ENCODE measurements at places on chromosomes 5 and 9. TPM values are rescaled to one million over a fixed set of nuclear protein-coding genes. Genes with fewer than 3 reads are reported as not detected.
A peak's percentile ranks its signal among the peaks of the same experiment; 100 is the strongest.

- DNase-seq, result no peak
Measured at GRCh38 chr9:16928179-16928945, 57.9 kb upstream of the BNC2 start.

- DNase-seq, result no peak
Measured at GRCh38 chr5:17154211-17154996, 63.0 kb upstream of the BASP1 start.

GRCh38 chr5:149561848-149562247 is 10.6 kb upstream of the CSNK1A1 start:
- no peak for DNase-seq

DNA sequence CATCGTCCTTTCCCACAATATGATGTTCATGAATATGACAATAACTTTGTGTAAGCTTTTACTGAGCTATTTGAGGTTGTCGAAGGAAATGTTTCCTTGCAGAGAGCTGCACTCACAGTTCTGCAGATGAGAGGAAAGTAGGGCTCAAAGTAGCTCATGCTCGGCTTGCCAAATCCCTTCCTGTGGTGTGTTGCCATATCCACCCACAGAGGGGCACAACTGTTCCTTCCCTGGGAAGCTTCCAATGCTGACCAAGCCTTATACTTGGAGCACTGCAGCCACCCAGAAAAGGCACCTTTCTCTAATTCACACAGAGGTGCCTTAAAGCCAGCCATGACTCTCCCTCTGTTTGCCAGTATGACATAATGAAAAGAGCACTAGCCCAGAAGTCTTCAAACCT is 390.3 kb downstream of the CAAP1 start:
- no peak for DNase-seq

DNA sequence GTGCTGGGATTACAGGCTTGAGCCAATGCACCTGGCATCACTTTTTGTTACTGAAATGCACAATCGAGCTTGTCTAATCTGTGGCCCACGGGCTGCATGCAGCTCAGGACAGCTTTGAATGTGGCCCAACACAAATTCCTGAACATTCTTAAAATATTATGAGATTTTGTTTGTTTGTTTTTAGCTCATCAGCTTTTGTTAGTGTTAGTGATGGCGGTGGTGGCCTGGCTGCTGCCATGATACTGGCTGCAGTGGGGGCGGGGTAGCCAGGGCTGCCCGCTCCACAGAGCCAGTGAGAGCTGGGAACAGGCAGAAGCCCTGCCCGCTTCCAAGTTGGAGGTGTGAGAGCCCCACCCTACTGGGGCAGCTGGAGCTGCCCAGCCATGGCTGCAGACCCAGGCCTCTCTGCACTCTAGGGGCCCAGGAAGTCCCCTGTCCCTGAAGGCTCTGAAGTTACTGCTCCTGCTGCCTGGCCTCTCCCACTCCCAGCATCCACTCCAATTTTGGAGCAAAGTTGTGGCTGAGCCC is 76.6 kb upstream of the SHB start:
- no peak for DNase-seq

DNA sequence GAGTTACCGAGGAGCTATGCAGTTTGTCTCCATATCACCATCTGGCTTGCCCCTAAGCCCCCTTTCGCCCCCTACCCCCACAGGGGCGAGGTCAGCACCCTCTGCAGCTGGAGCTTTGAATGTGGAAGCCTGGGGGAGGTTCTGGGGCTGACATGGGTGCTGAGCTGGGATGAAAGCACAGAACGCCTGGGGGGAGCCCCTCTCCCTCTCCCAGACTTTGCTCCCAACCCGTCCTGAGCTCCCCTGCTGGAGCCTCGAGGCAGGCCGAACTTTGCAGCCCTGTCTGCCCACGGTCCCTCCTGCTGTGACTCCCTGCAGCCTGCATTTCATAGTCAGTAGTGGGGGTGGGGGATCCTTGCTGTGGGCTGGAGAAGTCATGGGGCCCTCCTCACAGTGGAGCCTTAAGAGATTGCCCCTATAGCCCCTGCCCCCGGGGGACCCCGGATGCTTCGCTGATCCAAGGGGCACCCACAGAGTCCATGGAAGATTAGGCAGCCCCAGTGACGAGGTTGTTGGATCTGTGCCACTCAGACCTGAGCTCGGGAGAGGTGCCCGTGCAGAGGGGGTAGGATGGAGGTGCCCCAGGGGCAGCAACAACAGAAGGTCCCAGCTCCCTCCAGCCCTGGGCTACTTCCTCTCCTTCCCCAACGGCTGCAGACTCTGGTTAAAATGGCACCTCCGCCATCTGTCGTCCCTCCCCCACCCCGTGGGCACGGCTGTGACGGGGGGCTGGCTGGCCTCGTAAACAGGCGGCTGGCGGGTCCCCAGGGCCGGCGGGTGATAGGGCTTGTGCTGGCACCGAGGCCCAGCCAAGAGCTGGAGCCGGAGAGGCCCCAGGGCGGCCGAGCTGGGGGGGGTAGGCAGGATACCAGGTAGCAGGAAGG is 162.0 kb downstream of the C9orf50 start:
- peak; percentile 60 for DNase-seq

DNA sequence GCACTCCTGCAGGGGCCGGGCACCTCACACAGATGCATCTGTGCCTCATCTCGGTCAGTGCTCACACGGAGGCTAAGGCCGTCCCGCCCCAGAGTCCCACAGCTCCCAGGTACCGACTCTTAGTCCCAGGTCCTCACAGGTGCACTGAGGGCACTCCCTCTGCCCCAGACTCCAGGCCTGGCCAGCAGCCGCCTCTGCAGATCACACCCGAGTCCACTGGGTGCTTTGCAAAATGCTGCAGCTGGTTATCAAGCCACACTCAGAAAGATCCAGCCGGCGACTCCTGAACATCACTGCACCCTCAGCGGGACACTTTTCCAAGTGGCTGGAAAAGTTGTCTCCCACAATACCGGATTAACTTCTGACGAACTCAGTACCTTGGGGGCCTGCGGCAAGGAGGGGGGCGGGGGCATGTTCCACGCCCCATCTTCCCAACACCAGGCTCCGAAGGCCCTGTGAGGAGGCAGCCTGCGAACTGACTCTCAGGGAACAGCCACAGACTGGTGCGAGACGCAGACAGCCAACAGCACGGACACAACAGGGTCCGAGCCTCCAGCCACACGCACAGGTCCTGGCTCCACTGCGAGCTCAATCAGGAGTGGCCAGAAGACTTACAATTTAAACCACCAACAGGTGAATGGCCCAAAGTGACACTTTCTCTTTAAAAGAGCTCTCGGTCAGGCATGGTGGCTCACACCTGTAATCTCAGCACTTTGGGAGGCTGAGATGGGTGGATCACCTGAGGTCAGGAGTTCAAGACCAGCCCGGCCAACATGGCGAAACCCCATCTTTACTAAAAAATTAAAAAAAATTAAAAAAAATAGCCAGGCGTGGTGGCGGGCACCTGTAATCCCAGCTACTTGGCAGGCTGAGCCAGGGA is 4.0 kb downstream of the BRD3 start:
- DNase-seq, result no peak

DNA sequence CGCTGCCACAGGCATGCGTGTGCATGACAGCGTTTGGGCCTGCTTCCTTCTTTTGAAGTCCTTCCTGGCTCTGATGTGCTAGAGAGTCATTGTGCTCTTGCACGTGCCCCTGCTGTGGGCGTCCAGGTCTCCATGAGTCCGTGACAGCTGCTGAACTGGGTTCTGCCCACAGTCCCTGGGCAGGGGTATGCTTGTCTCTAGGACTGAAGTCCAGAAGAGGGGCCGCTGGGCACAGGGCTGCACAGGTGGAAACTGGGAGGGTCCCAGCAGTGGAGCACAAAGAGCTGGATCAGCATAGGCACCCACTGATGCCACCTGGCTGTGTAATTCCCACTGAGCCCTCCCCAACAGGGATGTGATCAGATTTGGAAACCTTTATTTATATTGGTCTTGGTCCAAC is 169.4 kb downstream of the IRX2 start:
- DNase-seq, result no peak

The PLPP7 gene
- 0.65 TPM for total RNA-seq

The CCNI2 gene
- total RNA-seq, result 12.4 TPM

The DEPDC1B gene
- 27.1 TPM for total RNA-seq

DNA sequence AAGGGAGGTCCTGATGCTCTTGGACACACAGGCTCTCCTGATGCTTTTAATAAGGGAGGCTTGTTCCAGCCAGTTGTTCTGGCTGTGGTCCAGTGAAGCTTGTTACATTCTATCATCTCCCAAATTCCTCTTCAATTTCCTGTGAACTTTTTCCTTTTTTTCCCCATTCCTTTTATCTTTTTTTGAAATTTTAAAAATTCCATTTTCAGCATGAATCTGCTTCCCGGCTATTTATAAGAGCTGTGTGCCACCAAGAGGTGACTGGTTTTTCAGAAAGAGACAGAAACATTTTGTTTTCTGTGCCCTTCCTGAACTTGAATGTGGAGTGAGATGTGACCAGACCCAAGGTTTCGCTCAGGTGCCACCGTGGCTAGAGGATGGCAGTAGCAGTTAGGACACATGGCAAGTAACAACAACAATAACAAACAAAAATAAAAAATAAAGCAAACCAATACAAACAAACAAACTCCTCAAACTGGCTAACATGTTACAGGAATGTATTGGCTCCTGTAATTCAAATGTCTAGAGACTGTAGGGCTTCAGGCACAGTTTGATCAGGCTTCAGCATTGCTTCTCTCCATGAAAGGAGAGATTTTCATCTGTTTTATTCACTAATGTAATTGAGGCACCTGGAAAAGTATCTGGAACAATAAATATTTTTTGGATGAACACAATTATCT is 121.1 kb downstream of the BOD1 start:
- no peak for DNase-seq

The RNF38 gene
- total RNA-seq, result 55.5 TPM

DNA sequence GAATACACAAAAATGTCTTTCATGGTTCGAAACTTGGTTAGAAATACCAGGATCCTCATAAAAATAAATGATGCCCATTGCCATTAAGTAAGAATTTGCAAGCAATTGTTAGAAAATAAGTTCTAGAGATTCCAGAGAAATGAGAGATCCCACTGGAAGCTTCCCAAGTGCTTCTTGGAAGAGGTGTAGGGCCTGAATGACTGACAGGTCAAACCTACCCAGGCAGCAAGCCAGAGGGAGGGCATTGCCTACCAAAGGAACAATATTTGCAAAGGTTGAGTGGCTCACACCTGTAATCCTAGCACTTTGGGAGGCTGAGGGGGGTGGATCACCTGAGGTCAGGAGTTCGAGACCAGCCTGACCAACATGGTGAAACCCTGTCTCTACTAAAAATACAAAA is 777.0 kb upstream of the WWC1 start:
- DNase-seq, result no peak

The SOHLH1 gene
- total RNA-seq, result not detected

GRCh38 chr9:94445863-94446262 is 109.0 kb upstream of the PCAT7 start:
- DNase-seq, result no peak

The OR13F1 gene
- not detected for total RNA-seq

DNA sequence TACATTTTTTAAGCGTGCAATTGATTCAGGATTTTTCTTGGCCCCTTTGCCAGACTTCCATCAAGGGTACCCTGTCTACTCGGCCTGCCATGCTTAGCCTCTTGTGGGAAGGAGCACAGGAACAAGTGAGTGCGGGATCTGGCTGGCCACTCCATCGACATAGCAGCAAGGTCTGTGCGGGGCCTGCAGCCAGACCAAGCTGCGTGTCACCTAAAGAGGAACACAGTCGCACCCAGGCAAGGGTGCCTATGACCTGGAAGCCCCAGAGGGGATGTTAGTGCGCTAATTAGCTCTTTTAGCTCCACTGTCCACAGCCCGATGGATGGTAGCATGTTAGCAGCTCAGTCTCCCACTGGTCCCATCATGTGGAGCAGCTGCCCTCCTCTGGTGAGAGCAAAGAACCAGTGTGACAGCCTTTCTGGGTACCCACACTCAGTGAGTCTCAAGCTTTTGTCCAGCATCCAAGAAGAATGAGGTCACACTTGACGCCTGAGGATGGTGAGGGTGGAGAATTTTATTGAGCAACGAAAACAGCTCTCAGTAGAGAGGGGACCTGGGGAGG is 38.7 kb downstream of the FTMT start:
- DNase-seq, result no peak

DNA sequence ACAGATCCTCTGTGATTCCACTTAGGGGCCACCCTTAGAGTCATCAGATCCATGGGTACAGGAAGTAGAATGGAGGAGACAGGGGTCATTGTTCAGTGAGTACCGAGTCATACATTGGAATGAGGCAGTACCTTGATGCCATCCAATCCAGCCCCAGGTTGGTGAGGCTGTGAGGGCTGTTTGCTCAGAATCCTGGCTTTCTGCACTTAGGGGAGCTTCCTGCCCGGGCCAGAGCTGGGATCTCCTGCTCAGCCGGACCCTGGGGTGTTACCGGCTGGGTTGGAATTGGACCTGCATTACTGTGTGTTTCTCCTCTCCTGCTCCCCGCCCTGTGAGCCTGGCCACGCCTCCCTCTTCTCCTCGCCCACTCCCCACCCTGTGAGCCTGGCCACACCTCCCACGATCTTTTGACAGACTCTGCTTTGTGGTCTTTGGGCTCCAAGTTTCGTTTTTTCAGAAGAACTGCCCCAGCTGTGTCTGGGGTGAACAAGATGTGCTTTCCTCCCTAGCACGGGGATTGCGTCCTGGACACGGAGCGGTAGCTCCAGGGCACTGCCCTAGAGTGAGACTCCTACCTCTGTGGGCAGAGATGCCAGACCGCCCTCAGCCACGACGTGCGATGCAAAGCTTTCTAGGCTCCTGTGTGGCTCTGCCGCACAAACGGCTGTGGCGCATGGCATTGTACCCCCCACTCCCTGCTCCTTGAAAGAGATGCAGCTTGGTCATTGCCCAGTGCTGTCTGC is 15.4 kb downstream of the TRAF2 start:
- DNase-seq, result peak; percentile 66

DNA sequence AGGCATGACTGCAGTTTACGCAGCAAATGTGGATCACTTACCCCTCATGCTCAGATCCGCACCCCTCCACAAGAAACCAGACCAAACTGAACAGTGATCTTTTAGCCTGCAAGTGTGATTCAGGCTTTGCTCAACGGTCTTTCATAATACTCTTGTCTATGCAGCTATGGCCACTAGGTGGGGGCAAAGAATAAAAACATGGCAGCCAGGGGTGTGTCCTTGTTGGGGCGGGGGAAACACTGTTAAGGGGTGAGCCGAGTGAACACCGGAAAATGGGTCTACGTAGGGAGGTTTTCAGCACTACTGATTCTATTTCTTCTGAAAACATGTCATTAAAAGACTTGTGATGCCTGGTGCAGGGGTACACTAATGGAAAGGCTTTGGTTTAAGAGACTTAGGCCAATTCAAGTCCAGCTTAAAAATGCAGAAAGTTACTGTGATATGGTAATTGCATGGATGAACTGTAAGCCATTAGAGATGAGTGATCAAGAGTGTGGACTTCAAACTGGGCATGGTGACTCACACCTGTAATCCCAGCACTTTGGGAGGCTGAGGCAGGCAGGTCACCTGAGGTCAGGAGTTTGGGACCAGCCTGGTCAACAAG is 49.9 kb upstream of the GPR151 start:
- no peak for DNase-seq

The COL5A1 gene
- 0.71 TPM for total RNA-seq

The ENTREP1 gene
- total RNA-seq, result not detected

- DNase-seq, result no peak
Measured at GRCh38 chr9:60546406-60546805, 367.8 kb upstream of the SPATA31A5 start.

The MAP1B gene
- not detected for total RNA-seq
